Type B pancreatic cell (in vitro differentiated cells): ENCODE measurements at places on chromosomes 12 and 14.

DNA sequence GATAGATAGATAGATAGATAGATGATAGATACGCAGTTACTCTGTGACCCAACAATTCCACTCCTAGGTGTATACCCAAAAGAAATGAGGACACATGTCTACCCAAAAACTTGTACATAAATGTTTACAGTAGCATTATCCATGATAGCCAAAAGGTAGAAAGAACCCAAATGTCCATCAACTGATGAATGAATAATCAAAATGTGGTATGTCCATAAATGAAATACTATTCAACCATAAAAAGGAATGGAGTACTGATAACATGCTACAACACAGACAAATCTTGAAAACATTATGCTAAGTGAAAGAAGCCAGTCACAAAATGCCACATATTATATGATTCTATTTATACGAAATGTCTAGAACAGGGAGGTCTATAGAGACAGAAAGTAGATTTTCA is 36.1 kb upstream of the LRP6 start:
- no peak for DNase-seq

DNA sequence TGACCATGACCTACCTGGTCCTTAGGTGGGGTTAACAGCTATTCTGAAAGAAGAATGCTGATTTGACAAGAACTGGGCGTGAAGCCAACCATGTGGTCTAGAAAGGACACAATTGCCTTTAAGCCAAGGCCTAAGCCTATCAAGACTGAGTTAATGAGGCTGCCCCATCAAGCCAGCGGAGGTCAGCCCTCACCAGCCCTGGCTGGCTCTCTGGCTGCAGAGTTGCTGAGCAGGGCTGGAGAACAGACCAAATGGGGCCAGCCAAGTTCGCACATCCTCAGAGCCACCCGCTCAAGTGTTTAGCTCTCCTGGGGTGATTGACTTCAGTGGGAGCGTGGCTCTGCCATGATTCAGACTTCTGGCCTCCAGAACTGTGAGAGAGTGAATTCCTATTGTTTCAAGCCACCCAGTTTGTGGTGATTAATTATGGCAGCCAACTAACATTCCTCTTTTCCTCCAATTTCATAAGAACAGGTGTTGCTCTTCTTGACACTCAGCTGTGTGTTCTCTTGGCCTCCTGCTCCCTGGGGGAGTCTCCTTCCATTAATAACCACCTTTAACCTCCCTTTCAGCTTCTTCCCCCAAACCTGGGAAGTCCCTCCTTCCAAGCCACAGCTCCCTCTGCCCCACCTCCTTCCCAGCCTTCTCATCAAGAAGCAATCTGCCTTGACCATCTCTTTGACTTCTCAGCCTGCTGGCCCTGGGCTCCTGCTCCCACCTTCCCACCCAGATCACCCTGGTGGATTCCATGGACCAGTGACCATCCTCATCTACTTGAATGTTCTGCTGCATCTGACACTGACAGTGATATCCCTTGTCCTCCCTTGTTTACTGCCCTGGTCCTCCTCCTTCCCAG is 5.3 kb upstream of the SERPINA5 start:
- DNase-seq: no peak

GRCh38 chr12:117485984-117486839 is 124.8 kb upstream of the NOS1 start:
- DNase-seq: no peak

GRCh38 chr14:99850709-99851108 is 57.5 kb downstream of the EML1 start:
- no peak for DNase-seq

DNA sequence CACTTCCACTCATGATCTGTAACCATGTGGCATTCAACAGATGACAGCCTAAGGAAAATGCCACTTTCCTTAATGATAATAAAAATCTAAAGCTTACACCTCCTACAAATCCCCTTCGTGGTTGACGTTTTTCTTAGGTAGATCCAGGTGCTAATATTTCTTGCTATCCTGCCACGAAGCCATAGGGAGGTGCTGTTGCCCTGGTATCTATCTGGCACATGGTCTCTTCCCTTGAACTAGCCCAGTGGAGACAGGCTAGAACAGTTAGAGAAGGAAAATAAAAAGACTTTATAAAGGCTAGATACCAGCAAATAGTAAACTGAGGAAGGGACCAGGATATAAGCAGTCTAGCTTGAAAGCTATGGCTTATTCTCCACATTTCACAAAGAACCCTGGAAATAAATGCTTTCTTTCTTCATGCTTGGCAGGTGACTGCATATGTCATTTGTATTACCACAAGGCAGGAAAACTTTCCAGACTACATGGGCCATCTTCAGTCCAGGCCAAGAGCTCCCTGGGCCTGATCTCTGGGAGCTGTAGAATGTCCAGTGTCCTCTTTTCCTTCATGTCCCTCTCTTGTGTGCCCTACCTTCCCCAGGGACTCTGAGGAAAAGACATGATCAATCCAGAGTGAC is 15.3 kb downstream of the SPIC start:
- DNase-seq: no peak

DNA sequence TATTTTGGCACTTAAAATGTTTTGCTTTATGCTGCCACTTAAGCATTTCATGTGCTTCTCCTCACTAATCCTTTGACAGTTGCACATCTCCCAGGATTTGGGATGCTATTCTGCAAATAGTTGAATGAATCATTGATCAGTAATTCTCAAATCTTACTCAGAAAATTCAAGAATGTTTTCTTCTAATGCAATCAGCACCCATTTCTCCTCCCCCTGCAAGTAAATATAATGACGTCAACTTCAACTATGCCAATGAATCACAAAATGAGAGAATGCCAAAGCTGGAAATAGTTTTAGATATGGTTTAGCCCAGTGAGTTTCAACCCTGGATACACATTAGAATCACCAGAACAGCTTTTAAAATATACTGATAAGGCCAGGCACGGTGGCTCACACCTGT is 2.1 kb upstream of the BLOC1S1 start:
- no peak for DNase-seq

DNA sequence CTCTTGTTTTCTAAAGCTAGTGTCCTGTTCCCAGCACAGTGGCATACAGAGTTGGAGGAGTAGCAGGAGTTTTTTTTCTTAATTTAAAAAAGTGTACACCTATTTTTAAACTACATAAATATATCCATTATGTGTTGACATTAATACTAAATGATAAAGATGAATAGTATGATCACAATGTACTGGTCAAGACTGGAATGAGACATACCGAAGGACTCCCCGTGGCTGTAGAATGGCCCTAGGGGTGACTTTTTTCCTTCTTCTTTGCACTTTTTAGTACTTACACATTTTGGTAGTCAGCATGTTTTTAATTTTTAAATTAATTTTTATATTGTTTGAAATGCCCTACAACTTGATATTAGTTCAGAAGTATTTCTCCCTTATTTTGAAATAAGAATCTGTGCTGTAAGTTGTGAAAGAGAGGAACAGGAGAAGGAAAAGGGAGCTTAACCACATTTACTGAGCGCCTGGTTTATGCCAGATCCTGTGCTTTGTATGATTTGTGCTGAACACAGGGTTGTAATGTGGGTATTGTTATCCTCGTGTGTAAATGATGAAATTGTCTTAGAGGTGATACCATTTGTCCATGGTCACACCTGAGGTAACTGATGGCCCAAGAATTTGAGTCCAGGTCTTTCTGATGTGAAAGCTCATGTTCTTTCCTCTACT is 136.5 kb downstream of the TGFB3 start:
- DNase-seq: no peak

GRCh38 chr12:69265205-69265604 is 25.8 kb downstream of the CPSF6 start:
- no peak for DNase-seq

DNA sequence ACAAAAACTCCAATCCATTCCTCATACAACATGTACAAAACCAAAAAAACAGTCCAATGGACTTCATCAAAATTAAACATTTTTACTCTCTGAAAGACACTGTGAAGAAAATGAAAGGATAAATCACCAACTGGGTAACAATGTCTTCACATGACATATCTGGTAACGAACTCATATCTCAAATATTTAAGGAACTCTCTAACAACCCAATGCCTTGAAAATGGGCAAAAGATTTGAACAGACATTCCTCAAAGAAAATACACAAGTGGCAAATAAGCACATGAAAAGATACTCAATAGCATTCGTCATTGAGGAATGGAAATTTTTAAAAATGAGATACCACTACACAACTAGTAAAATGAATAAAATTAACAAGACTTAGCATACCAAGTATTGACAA is 198.7 kb upstream of the RASSF8 start:
- DNase-seq: no peak

GRCh38 chr14:61677479-61677878 is 17.8 kb upstream of the HIF1A start:
- DNase-seq: no peak

DNA sequence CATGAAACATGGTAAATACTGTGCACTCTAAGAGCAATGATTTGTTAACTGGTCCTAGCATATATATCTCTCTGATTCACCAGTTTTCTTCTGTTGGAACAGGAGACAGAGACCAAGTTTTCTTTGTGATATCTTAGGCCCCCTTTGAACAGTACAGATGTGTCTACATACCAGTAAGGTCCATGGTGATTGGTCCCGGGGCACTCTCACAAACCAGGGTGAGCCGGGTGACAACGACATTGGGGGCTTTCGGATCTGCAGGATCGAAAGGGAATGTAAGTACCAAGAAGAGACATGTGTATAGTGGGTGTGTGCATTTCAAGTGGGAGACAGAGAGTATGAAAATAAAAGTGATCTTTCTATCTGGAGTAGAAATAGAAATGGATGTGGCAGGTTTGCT is 11.3 kb upstream of the ERP27 start:
- DNase-seq: no peak

DNA sequence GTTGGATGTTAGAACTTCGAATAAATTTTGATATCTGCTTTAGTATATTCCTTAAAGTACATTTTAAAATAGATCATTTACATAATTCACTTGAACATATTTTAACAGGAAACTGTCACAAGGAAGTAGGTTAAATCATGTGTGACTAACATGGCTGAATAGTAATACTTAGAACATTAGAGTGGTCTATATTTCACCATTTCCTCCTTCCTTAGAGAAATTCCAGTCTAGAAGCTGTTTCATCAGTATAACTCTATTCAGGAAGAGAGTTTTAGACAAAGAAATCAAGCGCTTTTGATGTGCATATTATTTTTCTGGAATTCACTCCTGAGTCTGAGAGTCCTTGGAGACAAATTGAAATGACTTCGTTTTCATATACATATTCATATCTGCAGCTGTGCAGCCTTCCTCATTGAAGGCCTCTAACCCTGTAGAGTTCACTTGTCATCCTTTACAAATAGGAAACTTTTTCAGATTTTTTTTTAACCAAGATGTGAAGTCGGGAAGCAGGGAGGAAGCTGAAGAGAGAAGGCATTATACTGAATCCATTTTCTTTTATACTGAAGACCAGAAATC is 28.4 kb downstream of the IRAK3 start:
- DNase-seq: no peak

- DNase-seq: no peak
Measured at GRCh38 chr12:118830296-118830695, 151.0 kb upstream of the SRRM4 start.

DNA sequence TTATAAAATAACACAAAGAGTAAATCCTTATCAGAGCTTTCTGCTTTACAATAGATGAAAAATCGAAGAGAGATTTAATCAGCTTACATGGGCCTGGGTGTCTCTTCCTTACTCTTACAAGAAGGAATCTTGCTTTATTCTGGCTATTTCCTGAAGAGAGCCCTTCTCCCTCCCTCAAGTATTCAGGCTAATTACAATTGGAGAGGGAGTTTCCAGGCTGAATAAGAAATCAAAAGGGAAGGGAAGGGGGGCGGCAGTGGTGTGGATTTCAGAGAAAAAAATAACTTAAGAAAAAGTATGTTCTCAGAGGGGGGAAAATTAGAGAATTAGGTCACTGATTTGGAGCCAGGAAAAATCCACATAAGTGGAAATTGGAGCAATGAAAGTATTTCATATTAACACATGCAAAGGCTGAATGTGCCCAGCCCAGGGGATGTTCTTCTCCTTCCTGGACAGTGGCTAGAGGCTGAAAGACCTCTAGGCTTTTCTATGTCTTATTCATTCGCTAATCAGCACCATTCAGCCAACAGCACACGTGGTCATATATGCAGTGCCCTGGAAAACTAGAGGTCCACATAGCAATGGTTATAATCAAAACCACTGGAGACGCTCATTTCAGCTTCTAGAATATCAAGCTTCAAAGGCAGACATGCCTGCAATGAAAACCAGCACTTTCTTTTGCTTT is 158.9 kb upstream of the BTG1 start:
- no peak for DNase-seq

- no peak for DNase-seq
Measured at GRCh38 chr12:81644503-81644902, 114.6 kb downstream of the PPFIA2 start.

GRCh38 chr12:61367281-61367785 is 892.9 kb upstream of the USP15 start:
- no peak for DNase-seq

DNA sequence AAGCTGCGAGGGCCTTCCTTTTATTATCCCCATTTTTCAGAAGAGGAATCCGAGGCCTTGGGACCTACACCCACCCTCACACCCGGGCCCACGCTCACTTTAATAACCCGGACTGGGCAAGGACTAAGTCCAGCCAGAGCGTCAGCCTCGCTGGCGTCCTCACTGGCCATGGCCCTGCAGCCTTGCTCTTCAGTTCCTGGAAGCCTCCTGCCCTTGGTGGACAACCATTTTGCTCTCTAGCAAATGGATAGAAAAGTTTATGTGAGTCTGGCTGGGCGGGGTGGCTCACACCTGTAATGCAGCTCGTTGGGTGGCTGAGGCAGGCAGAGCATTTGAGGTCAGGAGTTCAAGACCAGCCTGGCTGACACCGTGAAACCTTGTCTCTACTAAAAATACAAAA is 9.8 kb downstream of the RTL1 start:
- DNase-seq: peak; percentile 34

GRCh38 chr14:81474148-81474492 is 59.5 kb downstream of the SEL1L start:
- DNase-seq: no peak
